ENCODE measurements at places on chromosomes 1 and 21. TPM values are rescaled to one million over a fixed set of nuclear protein-coding genes. Genes with fewer than 3 reads are reported as not detected.

DNA sequence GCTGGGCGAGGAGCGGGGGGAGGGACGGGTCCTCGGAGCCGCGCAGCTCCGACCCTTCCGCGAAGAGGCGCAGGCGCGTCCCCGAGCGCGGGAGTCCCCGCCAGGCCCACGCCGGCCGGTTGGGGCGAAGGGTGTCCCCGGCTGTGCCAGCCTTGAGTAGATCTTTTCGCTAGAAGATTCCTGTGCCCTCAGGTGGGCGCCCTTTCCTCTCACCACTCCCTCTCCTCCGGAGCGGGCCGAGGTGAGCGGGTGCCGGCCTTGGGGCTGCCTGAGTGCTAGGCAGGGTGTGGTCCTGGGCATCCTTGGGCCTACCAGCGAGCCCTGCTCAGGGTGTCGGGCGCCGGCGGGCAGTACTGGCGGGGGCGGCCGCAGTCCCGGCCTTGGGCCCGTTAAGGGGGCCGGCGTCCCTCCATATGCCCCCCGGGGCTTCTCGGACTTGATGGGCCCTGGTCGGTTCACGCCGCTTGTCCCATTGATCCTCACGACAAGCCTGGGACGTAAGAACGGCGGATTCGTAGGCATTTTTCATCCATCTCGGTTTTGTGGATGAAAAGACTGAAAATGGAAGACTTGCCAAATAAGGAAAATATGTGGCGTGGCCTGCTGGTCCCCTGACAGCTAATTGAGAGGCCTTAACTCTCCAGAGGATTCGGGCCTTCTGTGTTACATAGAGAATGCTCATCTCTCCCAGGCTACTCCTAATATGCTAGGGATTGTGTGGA is 712 bp downstream of the DEGS1 start:
- peak; percentile 87 for DNase-seq

- peak; percentile 23 for DNase-seq
These were observed 182.1 kb downstream of the ETS2 start for GRCh38 chr21:38987633-38988508.

DNA sequence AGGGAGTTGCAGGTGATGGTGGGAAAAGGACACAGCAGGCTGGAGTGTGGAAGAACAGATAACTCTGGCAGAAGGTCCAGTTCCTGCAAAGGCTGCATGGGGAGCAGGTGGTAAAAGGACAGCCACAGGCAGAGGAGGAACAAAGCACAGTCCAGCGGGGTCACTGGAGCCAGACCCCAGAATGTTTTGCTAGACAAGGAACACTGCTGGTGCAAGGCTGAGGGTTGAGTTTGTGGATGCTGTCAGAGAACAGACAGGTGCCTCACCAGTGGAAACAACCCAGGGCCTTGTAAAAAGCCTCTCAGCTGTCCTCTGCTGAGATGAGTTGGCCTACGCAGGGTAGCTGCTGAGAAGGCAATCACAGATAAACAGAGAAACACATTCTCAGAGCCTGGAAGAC is 101.7 kb downstream of the SSBP3 start:
- no peak for DNase-seq

GRCh38 chr1:60504206-60504840 is 430.8 kb upstream of the C1orf87 start:
- peak; percentile 12 for DNase-seq

DNA sequence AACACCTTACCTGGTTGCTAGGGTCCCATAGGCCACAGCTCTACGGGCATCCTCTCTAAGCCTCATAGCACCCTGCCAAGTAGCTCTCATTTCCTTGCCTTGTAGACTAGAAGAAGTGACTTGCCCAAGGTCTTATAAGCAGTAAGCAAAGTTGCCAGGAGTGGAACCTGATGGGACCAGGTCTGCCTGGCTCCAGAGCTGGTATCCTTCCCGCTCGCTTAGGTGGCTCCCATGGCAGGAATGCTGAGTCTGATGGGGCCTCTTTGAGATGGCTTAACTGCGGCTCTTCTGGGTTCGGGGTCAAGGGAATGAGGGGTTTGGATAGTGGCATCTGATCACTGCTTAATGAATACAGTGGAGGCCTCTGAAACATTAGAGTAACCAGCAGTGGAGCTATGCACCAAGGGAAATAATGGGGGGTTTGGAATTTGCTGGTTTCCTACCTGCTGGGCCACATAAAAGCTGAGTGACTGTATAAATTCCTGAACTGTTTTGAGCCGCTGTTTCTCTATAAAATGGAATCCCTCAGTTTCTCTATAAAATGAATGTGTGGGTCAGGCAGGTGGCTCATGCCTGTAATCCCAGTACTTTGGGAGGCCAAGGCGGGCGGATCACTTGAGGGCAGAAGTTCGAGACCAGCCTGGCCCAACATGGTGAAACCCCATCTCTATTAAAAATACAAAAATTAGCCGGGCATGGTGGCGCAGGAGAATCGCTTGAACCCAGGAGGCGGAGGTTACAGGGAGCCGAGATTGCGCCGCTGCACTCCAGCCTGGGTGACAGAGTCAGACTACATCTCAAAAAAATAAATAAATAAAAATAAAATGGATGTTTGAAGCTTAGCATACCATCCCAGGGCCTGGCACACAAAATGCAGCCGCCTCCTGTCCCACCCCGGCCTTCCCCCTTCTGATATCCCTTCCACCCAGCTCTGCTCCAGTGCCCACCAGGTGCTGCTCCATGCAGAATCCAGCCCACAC is 12.4 kb downstream of the FAM151A start:
- no peak for DNase-seq

- DNase-seq, result peak; percentile 28
These were observed 4.9 kb upstream of the SLC44A5 start for GRCh38 chr1:75615613-75616435.

DNA sequence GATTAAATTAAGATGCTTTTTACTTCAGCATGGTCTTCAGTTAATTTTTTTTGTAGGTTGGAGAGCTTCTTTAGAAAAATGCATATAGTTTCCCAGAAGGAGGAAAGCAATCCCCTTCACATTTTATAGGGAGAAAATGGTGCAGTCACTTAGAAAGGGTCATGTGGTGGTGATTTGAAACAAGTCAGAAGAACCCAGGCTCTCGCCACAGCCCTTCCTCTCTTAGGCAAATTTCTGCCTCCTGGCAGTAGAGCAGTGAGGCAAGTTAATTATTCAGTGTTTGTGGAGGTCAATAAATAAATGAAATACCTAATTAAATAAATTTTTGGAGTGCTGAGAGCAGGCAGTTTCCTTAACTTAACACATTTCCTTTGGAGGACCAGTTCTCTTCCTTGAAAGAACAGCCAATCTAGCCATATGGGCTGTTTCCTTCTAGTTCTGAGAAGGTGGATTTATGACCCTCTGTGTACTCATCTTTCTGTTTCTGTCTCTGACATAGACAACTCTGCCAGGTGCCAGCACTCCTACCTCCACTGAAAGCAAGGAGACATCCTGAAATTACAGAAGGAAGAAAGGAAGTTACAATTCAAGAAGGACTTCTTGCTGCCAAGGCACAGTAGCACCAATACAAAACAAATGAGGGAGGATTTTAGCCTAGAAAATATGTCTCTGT is 19.0 kb upstream of the POGZ start:
- no peak for DNase-seq

Gene MEAF6
- 68.7 TPM for total RNA-seq

Data from stomach (tissue), 19 donors.